OCI-LY7 (cell line): ENCODE measurements at places on chromosomes 7 and 10.

GRCh38 chr10:100656454-100656853 is 88.9 kb upstream of the PAX2 start:
- DNase-seq = no peak

GRCh38 chr7:79719216-79719615 is 265.7 kb upstream of the MAGI2 start:
- DNase-seq = no peak

- DNase-seq = no peak
Measured at GRCh38 chr7:31763548-31763947, 76.5 kb downstream of the PPP1R17 start.

GRCh38 chr7:112007185-112007584 is 199.0 kb downstream of the DOCK4 start:
- no peak for DNase-seq

DNA sequence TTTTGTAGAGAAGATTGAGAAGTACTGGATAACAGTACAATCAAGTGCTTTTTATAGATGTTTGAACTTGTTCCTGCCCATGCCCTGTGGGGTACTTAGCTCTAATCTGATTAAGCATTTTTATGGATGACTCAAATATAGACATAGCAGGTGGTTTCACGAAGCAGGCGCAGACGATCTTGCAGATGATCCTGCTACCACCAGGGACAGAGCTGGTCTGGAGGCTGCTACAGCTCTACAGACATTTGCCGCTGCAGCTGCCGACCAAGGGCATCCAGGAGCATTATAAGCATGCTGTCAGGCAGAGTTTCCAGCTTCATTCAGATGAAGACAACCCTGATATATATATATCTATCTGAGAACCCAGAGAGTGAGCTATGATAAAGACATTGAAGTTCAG is 650.4 kb downstream of the NXPH1 start:
- no peak for DNase-seq

- DNase-seq = no peak
Measured at GRCh38 chr7:101826081-101826835, 8.8 kb downstream of the CUX1 start.

GRCh38 chr10:106740-107139 is 28.5 kb upstream of the ZMYND11 start:
- DNase-seq = no peak

DNA sequence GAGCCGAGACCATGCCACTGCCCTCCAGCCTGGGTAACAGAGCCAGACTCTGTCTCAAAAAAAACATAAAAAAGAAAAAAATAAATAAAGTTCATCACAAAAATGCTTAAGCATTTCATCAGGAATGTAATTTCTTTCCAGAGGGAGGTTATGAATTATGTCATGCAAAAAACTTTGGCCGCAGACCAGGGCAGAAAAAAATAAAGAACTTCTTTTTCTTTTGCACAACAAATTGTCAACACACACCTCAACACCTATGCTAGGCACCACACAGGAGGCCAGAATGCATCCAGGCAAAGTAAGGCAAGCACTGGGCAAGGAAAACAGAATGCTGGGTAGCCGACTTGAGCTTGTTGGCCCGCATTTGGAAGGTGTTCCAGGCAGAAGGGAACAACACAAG is 3.9 kb downstream of the C10orf62 start:
- no peak for DNase-seq

- DNase-seq = no peak
Measured at GRCh38 chr7:79523436-79523835, 70.0 kb upstream of the MAGI2 start.

- DNase-seq = no peak
Measured at GRCh38 chr7:29798422-29798821, 7.9 kb upstream of the WIPF3 start.

GRCh38 chr10:112637901-112638300 is 190.9 kb downstream of the VTI1A start:
- DNase-seq = no peak

DNA sequence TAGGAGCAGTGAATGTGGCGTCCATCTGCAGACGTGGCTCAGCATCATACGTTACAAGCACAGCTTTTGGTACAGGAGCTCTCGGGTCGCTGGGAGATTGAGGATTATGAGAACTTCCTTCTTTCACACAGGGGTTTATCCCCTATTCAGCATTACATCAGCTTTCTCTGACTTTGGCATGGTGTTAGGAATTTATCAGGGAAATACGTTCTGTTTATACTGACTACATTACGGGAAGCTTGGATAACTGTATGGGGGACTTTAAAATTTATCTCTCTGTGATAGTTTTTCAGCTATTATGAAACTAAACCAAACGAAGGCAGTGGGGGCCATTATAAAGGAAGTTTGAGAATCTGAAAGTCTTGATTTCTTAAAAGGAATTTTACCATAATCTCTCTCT is 110.1 kb upstream of the INSYN2A start:
- no peak for DNase-seq

DNA sequence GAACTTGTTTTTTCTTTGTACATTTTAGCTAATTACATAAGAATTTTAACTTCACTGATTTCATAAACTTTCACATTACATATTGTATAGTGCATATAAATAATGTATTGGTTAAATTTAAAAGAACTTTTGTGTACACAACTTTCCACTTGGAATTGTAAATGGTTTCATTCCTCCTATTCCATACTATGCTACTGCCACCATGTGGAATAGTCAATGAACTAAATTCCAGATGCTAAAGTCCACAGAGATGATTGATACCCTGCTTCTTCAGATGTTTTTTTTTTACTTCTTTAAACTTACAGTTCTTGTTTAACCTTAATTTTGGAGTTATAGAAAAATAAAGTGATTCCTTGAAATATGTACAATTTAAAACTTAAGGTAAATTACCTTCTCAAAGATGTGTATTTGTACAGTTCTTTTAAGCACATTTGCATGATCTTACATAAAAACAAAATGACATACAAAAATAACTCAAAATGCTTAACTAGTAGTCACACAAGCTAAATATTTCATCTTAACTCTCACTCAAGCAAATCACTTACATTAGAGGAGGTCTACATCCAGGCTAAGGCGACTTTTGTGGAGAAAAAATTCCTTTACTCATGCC is 247.6 kb upstream of the HGF start:
- DNase-seq = peak; percentile 19

DNA sequence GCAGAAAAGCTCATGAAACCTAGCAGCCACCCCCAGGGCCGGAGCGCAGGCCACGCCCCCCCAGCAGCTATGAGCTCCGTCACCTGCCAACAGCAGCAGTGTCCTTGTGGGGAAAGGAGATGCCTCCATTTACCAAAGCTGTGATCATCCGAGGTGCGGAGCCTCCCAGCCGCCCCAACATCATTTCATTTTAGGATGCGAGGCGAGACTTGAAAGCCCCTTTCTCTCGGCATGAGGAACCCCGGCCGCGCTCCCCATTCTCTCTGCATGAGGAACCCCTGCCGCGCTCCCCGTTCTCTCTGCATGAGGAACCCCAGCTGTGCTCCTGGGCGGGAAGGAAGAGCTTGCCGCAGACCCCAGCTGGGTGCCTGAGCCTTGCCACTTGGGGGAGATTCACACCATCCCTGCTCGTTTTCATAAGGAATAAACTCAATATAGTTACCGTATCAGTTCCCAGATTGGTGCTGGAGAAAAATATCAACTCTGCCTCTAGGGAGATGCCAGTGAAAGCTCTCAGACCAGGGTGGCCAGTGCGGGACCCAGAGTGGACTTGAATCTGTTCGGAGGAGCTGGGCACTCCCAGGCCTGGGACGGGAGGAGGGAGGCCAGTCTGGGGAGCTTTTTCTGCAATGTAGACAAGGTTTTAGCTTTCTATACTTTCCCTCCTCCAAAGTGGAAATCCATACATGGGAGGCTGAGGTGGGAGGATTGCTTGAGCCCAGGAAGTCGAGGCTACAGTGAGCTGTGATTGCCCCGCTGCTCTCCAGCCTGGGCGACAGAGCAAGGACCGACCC is 35.0 kb downstream of the JAKMIP3 start:
- no peak for DNase-seq

DNA sequence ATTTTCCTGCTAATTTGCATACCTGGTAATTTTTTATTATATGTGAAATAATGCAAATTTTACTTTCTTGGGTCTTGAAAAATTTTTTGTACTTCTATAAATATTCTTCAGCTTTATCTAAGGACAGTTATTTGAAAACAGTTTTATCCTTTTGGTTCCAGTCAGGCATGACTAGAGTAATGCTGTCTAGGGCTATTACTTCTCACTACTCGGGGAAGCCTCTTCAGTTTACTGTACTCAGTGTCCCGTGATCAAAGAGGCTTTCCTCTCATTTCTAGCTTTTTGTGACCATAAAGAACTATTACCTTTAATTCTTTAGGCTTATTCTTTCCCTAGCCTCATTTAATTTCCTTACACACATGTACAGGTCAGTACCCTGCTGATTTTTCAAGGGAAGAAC is 153.8 kb upstream of the HDAC9 start:
- no peak for DNase-seq

DNA sequence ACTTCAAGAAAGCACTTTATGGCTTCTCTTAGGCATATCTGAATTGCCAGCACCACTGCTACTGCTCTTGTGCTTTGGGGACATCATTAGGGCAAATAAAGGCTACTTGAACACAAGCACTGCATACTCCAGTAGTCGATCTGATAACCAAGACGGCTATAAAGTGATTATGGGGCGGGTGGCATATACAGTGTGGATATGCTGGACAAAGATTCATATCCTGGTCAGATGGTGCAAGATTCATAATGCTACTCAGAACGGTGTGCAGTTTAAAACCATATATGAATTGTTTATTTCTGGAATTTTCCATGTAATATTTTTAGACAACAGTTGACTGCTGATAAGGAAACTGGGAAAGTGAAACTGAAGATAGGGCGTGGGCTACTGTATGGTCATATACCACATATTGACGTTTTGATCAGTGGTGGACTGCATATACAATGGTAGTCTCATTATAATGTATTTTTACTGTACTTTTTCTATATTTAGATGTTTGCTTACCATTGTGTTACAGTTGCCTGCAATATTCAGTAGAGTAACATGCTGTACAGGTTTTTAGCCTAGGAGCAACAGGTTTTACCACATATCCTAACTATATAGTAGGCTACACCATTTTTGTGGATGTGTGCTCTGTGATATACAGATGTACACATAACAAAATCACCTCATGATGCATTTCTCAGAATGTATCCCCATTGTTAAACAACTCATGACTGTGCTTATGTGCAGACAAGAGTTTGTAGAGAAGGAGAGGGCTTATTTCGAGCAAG is 15.2 kb downstream of the ANLN start:
- DNase-seq = no peak

- DNase-seq = peak; percentile 56
Measured at GRCh38 chr10:50367732-50368131, 116.4 kb upstream of the ASAH2 start.

DNA sequence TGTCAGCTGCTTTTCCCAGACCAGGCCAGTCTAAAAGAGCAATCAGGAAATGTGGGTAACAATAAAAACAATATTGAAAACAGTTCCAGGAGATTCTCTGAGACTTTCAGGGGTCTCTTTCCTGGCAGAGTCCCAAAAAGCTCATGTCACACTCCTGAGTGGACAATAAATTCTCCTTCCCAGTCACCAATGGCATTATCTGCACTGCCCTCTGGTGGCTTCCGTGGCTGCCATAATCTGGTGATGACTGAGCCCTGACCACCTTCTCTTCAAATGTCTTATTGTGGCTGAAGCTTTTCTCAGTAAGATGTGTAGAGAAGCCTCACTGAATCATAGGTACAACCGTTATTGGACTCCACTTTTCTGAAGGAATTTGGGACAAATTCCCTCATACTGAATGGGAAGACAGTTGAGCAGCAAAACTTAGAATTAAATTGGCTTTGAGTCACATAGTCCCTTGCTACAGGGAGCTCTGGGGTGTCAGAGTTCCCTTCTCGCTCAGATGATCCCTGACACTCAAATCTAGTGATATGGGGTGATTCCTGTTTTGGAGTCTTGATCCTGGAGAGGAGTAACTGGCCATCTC is 24.4 kb upstream of the ASAH2 start:
- DNase-seq = peak; percentile 49

- DNase-seq = peak; percentile 90
Measured at GRCh38 chr7:66634816-66635215, 6.1 kb downstream of the KCTD7 start.

GRCh38 chr10:119620241-119621077 is 23.7 kb upstream of the TIAL1 start:
- no peak for DNase-seq

GRCh38 chr10:122464586-122464985 is 3.2 kb downstream of the HTRA1 start:
- DNase-seq = no peak

DNA sequence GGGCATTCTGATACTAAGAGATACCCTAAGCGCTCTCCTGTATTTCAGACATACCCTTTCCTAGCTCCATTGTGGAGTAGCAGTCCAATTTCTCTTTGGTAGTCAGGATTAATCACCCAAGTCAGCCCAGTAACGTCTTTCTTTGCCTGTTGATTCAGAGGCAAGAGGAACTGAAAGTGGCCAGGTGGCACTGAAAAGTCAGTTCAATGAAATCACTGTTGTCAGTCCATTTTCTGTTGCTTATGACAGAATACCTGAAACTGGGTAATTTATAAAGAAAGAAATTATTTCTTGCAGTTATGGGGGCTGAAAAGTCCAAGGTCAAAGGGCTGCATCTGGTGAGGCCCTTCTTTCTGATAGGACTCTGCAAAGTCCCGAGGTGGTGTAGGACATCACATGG is 40.2 kb downstream of the ANKRD61 start:
- DNase-seq = peak; percentile 90

DNA sequence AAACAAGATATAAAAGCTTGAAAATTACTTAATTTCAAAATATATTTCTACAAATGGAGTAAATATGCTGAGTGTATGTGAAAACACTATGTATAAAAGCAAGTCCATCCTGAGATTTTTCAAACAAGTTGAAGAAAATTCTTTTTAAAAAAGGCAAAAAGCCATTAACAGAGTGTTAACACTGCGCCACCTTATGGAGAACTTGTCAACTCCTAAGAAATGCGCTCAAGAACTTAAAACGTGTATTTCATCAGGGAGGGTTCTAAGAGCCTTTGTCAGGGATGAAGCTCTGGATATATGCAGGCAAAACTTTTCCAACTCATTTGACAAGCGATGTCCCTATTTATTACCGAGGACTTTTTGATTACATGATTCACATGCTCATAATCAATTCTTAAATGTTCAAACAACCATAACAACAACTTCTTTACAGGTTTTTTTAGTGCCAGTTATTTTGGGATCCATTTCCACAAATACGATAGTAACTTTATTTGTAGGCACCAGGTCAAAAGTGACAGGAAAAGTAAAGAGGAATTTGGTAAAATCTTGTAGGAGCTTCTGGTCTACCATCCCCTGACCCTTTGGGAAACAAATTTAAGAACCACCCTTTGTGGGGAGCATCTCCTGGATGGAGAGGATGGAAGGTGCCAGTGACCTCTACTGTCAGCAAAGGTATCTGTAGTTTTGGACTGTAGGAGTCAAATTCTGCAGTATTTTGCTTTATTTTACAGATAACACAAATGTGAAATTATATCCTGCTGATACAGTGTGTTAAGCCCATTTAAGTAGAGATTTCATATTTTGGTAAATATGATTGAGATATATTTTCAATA is 23.2 kb downstream of the CALCR start:
- peak; percentile 48 for DNase-seq
